Activated T-cell treated with anti-CD3 and anti-CD28 coated beads for 4 hours (primary cell): ENCODE measurements at places on chromosomes 2 and 18.

DNA sequence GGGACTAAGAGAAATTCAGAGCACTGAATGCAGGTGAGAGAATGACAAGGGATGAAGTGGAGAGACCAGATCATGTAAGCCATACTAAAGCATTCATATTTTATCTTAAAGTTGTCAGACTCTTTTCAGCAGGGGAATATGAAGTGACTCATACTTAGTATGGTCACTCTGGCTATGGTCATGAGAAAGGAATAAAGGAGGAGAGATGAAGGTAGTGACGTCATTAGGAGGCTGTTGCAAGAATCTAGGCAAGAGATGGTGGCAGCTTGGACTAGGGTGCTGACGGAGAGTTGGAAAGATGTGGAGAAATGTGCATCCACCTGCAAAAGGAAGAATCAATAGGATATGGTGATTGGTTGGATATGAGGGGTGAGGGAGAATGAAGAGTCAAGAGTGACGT, 203.2 kb upstream of the ACVR2A start:
- no peak for DNase-seq

- DNase-seq: no peak
Measured at GRCh38 chr18:52163478-52163877, 176.5 kb upstream of the DCC start.

DNA sequence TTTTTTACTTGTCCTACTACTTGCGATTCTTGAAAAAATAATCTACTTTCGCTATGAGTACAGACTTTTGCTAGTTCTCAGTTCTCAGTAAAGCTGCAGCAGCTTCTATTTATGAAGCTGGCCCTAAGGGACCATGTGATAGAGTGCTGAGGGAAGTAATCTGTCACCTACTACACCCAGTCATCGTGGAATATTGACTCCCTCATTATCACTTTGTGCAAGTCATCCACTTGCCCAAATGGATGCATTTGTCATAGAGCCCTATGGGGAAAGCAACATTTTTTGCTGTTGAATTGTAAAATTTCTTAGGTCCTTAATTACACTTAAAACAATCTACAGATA, 1919.8 kb downstream of the SUCLG1 start:
- no peak for DNase-seq

GRCh38 chr2:118477111-118477862, 370.2 kb downstream of the EN1 start:
- DNase-seq: no peak

DNA sequence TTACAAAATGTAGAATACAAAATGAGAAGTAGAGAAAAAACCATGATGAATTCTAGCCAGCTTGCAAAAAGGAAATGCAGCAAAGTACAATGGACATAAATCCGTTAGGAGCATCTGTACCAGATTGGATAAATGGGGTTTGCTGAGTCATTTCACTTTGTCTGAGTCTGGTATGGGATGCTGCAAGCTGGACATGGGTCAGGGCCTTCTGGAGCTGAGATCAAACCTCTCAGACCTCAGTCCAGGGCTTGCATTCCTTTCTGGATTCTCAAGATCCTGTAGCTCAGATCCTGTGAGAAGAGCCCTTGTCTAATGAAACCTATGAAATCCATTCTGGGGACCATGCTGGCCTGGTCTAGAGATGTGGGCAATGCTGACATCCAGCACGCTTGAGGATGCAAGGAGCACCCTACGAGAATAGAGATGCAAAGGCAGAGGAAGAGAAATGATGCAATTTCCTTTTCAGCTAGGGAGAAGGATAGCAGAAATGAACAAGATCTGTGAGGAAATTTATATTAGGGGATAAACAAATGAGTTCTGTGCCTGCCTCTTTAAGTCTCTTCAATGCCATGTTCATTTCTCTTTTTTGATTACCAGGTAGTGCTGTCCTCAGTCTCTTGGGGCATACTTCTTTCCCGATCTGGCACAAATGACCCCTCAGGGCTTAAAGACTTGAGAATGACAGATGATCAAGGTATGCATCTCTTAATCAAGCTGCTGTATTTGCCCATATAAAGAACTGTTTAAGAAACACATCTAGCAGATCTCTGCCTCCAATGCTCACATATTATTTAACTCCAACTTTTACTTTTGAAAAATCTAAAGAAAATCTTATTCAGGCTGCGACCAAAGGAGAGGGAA, 230.4 kb downstream of the MEIS1 start:
- no peak for DNase-seq

- no peak for DNase-seq
Measured at GRCh38 chr2:176122052-176122682, 352 bp upstream of the HOXD9 start.
